Ammon's horn (tissue), 1 donor: ENCODE measurements at places on chromosomes 12 and 14.

DNA sequence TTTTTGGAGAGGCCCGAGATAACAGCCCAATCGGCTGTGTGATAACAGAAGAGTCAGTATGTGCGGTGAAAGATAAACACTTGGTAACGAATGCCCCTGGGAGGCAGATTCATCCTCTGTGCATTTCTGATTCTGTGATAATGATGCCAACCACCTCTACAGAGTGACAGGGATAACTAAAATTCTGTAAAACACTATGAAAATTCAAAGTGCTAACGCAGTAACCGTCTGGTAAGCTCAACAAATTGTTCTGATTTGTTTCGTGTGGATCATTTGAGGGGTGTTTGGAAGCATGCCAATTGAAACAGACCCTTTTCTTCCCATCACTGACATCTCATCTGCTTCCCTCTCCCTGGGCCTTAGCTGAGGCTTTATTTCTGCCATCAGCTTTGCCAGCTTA lies 76.3 kb downstream of the ESR2 start:
- no peak for DNase-seq

DNA sequence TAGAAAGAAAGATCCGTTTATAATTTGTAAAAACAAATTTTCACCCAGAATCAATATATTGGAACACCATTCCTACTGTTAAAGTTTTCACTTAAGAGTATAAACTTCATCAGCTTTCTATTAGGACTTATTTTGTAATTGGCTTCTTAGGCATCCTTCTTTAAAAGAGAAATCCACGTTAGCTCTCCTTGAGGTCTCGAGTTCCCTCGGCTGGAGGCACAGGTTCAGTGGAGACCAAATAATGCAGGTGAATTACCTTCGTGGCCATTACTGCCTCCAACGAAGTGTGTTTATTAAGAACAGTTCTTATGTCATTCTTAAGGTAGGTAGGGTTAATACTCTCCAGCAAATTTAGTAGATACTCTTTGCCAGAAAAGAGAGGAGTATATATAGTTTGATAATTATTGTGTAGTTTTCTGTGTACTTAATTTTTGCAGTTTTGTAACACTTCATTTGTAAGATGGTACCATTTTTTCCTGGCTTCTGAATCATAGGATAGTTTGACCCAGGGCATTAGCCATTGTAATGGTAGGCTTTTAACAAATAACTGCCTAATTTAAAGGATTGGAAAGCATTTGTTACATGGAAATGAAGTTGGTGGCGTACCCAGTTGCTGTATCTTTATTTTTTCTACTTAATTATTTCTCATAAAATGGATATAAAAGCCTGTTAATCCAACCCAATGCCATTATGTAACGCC lies 2.2 kb downstream of the CALM1 start:
- DNase-seq, result no peak

DNA sequence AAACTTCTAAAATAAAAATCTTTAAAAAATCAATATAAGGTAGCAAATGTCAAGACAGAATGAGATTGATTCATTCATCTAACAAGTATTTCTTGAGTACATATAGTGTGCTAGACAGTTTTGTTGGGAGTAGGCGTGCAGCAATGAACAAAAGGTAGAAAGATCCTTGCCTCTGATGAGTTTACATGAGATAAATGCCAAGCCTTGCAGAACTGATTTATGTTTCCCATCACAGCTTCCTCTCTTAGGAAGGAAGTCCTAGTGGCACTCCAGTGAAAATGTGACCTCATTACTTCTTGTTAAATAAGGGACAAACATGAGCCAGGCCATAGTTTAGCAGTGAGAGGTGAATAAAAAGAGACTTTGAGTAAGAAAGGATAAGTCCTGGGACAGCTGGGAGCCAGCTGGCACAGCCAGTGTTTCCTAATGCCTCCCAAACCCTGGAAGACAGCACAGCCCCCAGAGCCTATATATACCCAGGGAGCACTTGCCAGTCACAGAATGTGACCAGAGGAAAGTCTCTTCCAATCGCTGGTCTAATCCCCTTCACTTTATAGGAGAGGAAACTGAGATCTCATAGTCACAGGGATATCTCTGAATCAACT lies 4.7 kb upstream of the COCH start:
- DNase-seq, result no peak

GRCh38 chr12:24519759-24520158 lies 429.1 kb downstream of the BCAT1 start:
- DNase-seq, result no peak

DNA sequence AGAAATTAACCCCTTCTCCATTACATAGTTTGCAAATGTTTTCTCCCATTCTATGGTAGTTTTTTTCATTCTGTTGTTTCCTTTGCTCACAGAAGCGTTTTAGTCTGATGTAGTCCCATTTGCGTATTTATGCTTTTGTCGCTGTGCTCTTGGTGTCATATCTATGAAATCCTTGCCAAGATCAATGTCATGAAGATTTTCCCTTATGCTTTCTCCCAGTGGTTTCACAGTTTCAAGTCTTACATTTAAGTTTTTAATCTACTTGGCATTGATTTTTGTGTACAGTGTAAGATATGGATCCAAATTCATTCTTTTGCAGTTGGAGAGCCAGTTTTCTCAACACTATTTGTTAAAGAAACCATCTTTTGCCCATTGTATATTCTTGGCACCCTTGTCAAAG lies 357.6 kb downstream of the APAF1 start:
- DNase-seq, result no peak

- DNase-seq, result peak; percentile 86
Observed at GRCh38 chr12:26239122-26239851, 43.9 kb downstream of the SSPN start.

- DNase-seq, result no peak
Observed at GRCh38 chr14:49589387-49589786, 3.2 kb upstream of the RPS29 start.

- no peak for DNase-seq
Observed at GRCh38 chr14:37579274-37579673, 15.8 kb downstream of the FOXA1 start.

DNA sequence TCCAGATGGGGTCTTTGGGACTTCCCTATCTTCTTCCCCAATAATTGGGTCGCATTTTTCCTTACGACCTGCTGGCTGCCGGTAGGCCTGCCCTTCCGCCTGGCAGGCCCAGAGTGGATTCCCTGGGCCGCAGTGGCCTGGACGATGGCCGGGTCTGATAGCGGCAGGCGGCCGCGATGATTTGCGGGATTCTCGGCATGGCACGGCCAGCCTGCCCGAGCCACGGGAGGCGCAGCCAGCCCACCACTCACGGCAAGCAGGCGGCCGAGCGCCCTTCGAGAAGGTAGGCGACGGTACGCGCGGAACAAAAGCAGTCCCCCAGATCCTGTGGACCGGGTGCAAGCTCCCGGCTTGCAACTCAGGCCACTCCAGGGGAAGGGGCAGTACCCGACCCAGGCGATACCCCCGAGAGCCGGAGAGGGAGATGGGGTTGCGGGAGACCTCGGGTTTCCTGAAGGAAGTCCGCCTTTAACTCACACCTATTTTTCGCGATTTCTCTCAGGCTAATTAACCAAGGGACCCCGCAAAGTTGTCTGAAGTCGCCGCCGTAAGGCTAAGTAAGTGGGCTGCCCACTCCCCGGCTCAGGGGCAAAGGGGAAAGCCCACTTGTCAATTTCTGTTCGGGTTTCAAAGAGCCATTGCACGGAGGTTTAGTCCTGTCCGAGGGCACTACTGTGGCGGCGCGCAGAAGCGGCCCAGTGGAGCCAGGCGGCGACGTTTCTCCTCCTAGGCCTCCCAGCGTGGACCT lies 1.4 kb upstream of the GSC start:
- DNase-seq, result no peak

GRCh38 chr12:88142610-88142991 lies 494 bp downstream of the TMTC3 start:
- no peak for DNase-seq

DNA sequence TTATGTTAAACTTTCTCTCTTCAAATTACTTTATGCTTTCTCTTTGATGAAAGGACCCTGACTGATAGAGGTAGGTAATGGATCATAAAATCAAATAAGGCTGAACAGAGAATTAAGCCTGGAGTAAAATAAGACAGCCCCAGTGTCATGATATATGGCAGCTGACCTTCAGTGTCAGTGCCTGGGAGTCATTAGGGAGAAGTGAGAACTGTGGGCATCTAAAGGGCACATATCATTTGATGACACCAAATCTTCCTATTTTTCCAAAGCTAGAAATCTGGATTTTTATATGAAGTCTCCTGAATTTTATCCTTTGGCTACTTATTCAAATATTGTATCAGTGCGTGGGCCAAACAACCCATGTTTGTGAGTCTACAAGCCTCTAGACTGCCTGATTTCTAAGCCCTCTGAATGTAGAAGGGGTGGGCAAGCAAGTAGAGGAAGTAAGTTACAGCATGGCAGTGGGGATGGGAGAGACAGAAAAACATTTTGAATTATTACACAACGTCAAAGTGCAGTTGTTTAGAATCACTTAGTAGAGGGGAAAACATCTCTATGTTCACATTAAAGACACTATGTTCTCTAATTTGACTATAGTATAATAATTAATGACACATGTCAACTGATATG lies 10.0 kb downstream of the SLC39A9 start:
- DNase-seq, result no peak

GRCh38 chr12:40831916-40832315 lies 139.7 kb downstream of the CNTN1 start:
- no peak for DNase-seq

DNA sequence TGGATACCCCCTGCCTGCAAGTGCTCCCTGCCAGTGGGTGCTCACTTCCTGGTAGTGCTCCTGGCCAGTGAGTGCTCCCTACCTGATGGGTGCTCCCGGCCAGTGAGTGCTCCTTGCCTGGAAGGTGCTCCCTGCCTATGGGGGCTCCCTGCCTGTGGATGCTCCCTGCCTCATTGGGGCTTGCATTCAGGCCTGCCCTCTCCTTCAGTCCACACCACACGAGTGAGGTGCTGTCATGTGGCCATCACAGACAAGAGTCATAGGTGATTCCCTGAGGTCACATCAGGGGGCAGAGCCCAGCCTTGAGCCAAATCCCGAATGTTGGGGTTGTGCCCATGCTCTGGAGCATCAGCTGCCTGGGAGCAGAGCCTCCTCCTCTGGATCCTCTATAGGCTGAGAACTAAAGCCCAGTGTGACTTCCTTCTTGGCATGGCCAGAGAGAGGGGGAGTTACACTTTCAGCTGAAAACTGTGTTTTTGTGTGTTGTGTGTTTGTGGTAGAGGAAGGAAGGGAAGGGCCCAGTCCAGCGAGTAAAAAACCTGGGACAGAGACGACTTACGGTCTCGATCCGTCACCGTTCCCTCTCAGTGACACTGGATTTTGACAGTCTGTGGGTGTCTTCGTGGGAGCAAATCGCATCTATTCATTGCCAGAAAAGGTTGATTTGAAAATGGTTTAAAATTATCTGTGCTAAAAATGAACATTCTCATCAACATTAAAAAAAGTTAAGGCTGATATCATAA lies 136.0 kb downstream of the ADGRD1 start:
- DNase-seq, result no peak

GRCh38 chr12:12467688-12468261 lies 94.9 kb downstream of the DUSP16 start:
- DNase-seq, result peak; percentile 73

DNA sequence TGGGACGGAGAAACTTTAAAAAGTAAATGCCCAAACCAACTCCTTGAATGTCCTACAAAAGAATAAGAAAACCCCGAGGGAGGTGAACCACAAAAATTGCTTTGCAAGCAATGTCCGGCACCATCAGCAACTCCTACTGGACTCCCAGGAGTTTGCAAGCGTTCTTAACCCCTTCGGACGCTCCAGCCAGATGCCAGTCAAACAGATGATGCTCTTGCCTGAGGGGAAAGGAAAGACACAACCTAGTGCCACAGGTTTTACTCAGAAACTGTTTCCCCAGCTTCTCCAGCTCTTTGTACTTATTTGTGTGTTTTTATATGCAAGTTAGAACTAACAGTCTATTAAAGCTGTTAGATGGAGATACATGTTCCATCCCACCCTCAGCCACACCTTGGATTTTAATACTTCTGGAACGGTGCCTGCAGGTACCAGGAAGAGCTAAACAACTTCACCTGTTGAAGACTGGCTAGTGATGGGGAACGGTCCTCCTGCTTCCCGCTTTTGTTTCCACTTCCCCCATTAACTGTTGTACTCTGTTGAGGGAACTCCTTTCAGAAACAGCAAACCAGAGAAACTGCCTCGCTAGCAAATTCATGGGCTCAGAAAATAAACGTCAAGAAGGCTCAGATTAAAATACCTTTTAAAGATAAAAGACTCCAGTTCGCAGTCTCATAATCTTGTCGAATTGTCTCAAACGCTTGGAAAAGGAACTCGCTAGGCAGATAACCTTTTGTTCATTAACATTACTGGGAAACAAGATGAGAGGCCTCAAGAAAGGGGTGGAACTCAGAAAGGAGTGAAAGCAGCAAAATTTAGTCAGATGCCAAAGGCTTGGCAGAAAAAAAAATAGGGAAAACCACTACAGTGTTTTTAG lies 1.1 kb upstream of the FERMT2 start:
- DNase-seq, result peak; percentile 69

DNA sequence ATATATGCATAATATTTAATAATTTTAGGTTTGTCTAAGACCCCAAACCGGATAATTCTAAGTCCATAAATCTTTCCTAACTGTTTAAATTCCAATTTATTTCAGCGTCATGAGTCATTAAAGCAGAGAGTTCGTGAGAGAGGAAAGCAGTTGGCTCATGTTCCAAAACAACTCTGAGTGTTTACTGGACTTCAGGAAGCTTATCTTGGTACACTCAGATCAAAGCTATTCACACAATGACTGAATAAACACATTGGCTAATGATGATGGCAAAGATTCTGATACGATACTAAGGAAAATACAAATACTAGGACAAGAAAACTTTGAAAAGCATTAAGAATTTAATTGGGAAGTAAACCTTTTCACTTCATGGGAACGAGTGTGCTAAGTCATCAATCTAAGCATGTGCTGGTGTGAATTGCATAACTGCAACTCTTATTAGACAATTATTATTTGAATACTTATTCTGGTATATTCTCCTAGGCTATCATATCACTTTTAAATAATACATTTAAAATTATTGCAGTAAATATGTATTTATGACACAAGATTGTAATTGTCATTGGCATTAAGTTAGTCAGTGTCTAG lies 34.8 kb upstream of the CLEC14A start:
- no peak for DNase-seq

DNA sequence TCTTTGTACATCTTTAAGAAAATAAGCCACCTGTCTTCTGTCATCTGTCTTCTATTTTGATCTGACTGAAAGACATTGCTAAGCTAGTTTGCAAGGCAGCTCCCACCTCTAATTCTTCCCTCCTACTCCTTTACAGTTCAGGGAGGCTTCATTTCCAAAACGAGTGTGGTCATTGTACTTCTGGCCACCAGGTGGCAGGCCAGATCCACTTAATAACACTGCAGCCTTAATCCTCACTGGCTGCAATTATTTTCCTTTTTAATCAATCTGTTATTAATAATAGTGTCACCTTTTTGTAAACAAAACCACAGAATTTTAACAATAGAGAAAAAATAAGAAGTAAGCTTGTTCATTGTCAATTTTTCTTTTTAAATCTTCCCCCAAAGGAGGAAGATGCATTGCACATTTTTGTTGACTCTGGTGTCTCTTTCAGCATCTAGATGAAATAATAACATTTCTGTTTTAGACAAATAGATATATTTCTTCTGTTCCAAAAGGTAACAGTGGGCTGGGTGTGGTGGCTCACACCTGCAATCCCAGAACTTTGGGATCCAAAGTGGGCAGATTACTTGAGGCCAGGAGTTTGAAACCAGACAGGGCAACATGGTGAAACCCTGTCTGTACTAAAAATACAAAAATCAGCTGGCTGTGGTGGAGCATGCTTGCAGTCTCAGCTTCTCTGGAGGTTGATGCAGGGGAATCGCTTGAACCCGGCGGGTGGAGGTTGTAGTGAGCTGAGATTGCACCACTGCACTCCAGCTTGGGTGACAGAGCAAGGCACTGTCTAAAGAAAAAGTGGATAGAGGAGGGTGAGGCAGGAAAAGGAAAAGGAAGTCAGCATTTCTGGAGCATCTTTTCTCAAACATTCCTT lies 23.3 kb downstream of the GABARAPL1 start:
- peak; percentile 72 for DNase-seq
